ENCODE measurements at places on chromosomes 5 and 9. TPM values are rescaled to one million over a fixed set of nuclear protein-coding genes. Genes with fewer than 3 reads are reported as not detected.

The BBLN gene
- 37.3 TPM for total RNA-seq

The TMEM171 gene
- total RNA-seq, result 1.3 TPM

The HTR4 gene
- 0.07 TPM for total RNA-seq

The C7 gene
- 36.9 TPM for total RNA-seq

The CDH10 gene
- total RNA-seq, result 2.4 TPM

The LCNL1 gene
- total RNA-seq, result 1.1 TPM
